ENCODE measurements at places on chromosomes 4 and X.
A peak's percentile ranks its signal among the peaks of the same experiment; 100 is the strongest.

DNA sequence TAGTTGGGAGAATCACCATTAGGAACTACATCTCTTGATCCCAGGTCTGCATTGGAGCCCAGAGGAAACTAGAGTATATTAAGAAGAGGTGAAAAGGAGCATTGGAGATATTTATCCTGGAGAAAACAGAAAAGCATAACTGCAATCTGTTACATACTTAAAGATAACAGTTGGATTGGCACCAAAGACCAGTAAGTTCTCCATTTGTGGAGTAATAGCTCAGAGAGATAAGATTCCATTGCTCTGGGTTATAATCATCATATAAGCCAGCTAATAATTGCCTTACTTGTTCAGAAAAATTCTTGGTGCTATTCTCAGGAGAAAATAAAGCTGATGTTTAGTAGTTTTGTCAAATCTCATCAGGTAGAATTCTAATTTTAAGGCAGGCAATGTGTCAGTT lies 20.6 kb downstream of the GRPR start:
- DNase-seq, result no peak

DNA sequence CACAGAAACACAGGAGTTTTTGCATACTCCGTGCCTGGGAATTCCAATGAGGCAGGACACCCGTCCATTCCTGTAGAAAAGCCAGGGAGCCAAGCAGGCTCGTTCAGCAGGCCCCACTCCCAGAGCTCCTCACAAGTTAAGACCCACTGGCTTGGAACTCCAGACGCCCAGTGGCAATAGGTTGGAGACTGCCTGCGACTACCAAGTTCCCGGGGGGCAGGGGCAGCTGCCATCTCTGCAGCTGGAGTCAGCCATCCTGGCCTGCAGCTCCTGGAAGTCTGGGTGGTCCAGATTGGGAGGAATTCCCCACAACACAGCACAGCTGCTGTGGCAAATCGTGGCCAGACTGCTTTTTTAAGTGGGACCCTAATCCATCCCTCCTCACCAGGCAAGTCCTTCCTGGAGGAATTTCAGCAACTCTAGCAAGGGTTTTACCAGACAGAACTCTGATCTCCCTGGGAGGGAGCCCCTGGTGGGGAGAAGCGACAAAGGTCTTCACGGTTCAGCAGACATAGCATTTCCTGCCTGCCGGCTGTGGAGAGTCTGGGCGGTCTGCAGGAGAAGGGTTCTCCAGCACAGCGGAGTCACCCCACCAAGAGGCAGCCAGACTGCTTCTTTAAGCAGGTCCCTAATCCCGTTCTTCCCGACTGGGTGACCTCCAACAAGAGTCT lies 231.9 kb downstream of the STPG2 start:
- no peak for DNase-seq

GRCh38 chr4:33086331-33086925 lies 2366.3 kb downstream of the PCDH7 start:
- DNase-seq, result peak; percentile 32

GRCh38 chrX:9282325-9282724 lies 182.5 kb upstream of the TBL1X start:
- no peak for DNase-seq

- DNase-seq, result no peak
These were observed 39.5 kb downstream of the HSD17B13 start for GRCh38 chr4:87283151-87283550.

GRCh38 chr4:83504503-83504902 lies 19.6 kb upstream of the ABRAXAS1 start:
- DNase-seq, result no peak

DNA sequence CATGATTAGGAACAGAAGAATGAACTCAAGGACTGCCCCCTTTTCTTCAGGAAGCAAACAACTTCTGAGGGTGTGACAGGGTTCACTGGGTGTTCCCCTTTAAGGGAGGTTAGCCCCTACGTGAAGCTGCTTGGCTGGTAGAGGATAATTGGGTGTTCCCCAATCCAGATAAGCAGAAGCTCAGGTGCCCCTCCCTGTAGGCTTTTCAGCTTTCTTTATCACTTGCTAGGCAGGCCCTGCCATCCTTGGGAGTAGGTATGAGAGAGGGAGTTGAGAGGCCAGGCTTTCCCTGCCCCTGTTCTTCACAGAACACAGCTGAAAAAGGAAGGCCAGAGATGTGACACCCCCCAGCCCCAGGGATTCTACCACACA lies 44.2 kb downstream of the RTL9 start:
- peak; percentile 29 for DNase-seq

- DNase-seq, result no peak
These were observed 87.1 kb downstream of the STK32B start for GRCh38 chr4:5138389-5138788.
